Stimulated activated CD4-positive, alpha-beta T cell treated with anti-CD3 and anti-CD28 coated beads, Interleukin-15, amount 100 ng/mL, for 24 hours (primary cell): ENCODE measurements at places on chromosomes 12 and 14.

DNA sequence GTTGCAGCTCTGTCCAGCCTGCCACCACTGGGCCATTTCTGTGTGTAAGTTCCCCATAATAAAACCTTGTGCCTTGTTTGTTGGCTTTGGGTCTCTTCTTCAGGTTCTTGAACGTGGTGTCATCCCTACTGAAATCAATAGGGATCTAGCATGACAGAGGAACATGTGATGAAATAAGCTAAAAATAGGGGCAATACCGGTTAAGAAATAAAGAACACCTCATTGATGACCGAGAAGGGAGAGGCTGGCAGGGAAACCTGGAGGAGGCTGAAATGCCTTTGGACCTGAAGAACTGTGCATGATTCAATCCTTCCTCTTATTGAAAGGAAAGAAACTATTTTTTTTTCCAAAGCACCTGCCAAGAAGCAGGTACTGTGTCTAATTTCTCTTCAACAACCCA, 172.3 kb downstream of the PPM1H start:
- DNase-seq = no peak

GRCh38 chr12:53431187-53431586, 7.5 kb downstream of the AMHR2 start:
- no peak for DNase-seq

DNA sequence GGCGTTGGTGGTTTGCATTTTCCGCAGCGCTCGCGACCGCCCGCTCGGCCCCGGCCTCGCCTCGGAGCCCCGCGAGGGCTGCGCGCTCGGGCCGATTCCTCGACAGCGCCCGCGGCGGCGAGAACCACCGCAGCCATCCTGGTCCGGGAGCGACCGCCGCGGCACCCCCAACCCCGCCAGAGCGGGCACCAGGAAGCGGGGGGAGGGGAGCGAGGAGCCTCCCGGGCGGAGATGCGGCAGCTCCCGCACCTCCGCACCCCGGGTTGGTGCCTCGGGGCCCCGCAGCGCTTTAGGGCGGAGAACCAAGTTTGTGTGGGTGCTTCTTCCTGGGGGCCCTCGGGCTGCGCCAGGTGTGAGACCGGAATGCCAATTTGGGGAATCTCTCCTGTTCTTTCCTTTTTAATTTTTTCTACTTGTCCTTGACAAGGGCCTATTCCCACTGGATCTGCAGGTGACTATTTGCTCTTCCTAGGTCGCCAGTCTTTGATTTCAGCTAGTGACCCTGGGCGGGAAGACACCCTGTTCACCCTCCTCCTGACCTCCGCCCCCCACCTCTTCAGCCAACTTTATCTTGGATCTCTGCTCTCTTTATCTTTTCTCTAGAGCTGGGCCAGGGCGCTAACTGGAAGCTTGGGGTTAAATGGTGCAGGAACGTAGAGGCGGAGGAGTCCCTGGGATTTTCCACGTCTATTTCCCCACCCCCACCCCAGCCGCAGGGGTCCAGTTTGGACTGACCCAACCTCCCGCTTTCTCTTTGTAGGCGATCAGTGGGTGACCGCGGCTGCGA, at the start of gene SOCS2:
TSS of gene SOCS2 (plus strand) at position 751 of the 787 bp plus-strand sequence. CDS start 223 bp downstream, outside the sequence.
- DNase-seq = peak; percentile 45

DNA sequence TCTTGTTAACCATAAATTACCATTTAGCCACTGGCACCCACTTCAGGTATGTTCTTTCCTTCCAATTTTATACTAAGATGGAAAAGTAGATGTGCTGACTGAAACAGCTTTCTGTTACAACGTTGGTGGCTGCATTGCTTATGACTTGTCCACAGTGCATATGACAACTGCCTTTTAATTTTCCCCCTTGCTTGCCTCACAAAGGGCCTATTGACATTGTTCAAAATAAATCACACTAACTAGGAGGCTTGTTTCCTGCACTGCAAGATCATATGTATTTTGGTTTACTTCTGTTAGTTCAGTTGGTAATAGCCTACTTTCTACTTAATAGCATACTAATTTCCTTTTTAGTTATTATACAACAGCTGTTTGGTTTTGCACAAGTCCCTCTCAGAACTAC, 55.4 kb downstream of the SCAF11 start:
- DNase-seq = no peak

- no peak for DNase-seq
Measured at GRCh38 chr12:64500394-64500793, 48.5 kb downstream of the TBK1 start.

GRCh38 chr14:99001241-99001640, 270.8 kb downstream of the BCL11B start:
- no peak for DNase-seq

- DNase-seq = no peak
Measured at GRCh38 chr12:67558775-67559174, 89.8 kb upstream of the DYRK2 start.

DNA sequence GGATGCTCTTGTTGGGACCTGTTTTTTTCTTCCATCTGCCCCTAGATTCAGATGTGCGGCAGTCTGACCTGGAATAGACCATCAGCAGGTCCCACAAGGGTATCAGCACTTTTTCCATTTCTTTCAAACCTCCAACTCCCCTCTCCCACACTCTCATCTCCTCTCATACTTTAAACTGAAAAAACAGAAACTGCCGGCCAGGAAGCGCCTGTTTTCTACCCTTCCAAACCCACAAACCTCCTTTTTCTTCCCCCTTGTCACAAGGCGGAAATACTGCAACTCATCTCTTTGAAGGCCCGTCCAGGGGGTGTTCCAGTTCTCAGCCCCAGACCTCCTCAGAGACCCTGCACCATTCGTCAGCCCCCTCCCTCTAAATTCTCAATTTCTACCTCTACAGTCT, 62.5 kb upstream of the FKBP4 start:
- DNase-seq = no peak

DNA sequence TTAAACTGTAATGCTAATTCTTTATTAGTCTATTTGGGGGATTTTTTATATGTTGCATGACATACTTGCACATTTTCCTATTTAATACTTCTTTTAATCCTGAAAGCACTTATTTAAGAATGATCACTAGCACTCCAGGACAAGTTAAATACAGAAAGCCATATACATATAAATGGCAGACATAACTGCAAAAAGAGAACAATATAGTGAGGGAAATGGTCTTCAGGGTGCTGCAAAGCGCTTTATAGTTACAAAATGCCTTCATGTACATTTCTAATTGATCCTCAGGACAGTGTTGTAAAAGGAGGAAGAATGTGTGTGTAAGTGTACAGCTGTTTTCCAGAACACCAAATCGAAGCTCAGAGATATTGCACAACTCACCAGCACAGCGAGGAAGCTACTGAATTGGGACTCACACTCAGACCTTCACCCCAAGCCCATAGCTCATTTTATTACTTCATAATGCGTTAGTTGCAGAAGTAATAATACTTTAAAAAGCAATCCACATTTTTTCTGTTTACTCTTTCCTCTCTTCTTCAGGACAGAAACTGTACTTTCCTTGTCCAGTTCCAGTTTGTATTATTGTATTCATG, 428.2 kb downstream of the RAD51B start:
- no peak for DNase-seq

DNA sequence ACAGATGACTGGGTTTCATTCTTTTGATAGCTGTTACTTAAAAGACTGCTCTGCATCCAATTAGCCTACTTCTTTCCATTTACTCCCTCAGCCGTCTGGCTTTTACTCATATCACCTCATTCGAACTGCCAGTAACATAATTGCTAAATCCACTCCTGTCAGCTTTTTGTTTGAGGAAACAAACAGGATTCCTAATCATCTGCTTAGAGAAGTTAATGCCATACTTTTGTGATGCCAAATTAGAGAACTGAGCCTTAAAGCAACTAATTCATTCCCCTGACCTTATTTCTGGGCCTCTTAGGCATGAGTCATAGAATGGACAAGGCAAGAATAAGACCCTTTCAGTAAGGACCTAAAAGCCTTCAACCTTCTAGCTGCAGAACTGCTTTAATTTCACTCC, 2.9 kb downstream of the OXA1L start:
- DNase-seq = no peak

GRCh38 chr12:93056971-93057535, 128.0 kb upstream of the EEA1 start:
- no peak for DNase-seq
